ENCODE measurements at places on chromosomes 6 and 20.

DNA sequence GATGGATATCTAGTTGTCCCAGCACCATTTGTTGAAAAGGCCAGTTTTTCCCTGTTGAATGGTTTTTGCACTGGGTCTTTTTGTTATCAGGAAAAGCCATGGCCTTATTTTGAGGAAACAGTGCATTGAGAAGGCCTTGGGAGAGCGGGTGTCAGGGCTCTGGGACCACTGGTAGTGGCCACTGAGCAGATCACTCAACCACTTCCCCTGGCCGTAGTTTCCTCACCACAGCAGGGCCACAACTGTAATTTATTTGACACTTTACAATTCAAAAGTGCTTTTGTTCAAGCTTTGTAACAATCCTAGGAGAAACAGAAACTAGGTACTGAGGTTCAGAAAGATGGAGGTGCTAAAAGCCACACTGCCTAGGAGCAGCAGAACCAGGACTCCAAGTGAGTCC lies 281.8 kb downstream of the GMDS start:
- no peak for DNase-seq

GRCh38 chr6:33744001-33744848 lies 2.5 kb downstream of the IP6K3 start:
- DNase-seq, result no peak

DNA sequence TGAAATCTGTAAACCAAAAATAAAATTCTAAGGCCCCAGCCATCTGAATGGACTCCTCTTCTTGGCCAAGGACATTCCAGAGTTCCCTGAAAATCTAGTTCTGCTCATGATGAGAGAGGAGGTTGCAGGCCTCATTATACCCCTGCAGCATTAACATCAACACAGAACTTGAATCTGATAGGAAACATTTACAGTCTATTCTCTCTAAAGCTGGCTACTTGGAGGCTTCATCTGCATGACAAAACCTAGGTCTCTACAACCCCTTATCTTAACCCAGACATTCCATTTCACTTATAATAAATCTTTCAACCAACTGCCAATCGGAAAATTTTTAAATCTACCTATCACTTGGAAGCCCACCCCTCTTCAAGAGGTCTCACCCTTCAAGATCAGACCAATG lies 15.7 kb downstream of the RTN4IP1 start:
- DNase-seq, result no peak

- no peak for DNase-seq
Measured at GRCh38 chr6:131058236-131058635, 4.8 kb downstream of the EPB41L2 start.

DNA sequence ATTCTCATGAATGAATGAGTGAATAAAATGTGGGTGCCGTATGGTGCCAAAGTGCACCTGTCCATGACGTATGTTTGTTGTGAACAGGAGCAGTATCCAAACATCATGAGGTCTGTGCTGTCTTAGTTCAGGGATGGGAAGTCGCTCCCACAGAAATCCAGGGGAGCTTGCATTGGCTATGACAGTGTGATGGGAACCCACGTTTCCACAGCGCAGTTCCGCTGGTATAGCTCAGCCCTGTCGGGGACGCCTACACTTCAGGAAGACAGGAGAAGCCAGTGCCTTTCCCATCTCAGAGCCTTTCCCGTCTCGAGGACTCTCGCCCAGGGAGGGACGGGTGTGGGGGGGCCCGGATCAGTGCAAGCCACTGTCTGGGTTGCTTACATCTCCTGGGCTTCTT lies 69.8 kb downstream of the DACT2 start:
- no peak for DNase-seq

GRCh38 chr6:91788501-91788900 lies 1201.6 kb upstream of the MAP3K7 start:
- no peak for DNase-seq

DNA sequence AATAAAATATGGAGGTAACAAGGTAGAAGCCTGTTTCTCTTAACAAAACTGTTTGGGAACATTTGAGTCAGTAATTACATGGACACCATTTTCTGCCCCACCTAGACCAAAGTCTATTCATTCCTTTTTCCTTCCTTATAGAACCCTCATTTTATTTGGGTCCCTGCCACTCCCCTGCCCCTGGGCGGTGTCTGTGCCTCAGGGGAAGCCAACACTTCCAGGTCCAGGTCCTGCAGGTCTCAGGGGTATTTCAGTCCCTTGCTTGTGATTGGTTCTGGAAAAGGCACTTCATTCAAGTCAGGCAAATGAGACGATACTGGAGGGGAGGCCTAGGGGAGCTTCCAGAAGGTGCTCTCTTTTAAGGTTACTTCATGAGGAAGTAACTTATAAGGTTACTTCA lies 42.3 kb downstream of the SLC35D3 start:
- DNase-seq, result no peak

DNA sequence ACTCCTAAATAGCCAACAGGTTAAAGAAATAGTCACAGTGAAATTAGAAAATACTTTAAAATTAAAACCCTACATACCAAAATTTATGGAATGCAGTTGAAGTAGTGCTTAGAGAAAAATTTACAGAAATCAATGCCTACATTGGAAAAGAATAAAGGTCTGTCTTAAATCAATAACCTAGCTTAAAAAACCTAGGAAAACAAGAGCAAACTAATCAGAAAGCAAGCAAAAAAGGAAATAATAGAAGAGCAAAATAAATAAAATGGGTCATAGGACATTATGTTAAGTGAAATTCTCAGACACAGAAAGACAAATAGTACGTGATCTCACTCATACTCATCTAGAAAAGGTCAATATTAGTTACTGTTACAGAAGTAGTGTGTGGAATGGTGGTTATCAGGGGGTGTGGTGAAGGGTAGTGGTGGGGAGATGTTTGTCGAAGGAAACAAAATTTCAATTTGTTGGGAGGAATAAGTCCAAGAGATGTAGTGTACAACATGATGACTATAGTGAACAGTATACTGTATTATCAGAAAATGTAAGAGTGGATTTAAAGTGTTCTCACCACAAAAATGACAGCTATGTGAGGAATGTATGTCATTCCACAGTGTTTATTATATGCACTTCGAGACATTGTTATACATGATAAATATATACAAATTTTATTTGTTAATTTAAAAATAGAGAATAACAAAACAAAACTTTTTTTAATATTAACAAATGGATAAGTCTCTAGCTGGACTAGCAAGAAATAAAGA lies 423.6 kb downstream of the CDH26 start:
- DNase-seq, result no peak

GRCh38 chr6:7050872-7051779 lies 56.6 kb upstream of the RREB1 start:
- DNase-seq, result peak; percentile 91

- DNase-seq, result no peak
Measured at GRCh38 chr6:124677874-124678273, 284.4 kb upstream of the RNF217 start.

DNA sequence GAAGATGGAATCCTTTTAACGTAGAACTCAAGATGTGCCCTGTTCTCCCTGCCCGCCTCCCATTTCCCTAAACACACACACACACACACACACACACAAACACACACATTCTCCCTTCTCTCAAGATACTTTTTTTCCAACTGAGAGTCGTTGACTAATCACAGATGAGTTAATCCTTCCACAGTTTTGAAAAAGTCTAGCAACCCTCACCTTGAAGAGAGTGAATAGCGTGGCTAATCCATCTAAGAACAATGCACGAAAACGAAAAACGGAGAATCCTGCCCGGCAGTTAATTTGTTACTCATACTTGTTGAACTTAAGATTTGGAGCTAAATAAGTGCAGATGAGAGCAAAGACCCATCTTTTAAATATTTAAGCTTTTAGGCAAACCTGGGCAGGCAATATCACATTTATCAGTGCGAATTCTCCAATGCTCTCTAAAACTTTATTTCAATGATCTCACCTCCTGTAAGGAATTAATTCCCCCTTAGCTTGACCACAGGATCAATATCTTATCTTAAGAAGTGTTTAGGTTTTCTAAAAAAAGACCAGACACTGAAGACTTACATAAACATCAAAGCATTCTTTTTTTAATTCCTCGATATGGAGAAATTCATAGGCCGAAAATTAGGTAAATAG lies 1.1 kb downstream of the AGPAT4 start:
- DNase-seq, result no peak

- DNase-seq, result no peak
Measured at GRCh38 chr6:124054034-124054433, 250.4 kb downstream of the NKAIN2 start.

DNA sequence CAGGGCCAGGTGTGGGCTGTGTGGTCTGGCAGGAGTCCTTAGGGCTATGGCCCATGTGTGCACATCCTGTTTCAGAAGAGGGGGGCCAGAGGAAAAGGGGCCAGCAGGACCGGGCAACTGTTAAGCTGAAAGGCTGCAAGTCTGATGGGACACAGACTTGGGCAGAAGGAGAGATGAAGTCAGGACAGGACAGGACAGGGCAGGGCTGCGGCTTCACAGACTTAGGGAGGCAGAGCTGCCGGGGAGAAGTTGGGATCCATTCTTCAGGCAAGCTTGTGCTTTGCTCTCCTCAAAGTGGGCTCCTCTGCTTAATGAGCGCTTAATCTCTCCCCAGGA lies 28.7 kb downstream of the MOCS1 start:
- DNase-seq, result no peak

DNA sequence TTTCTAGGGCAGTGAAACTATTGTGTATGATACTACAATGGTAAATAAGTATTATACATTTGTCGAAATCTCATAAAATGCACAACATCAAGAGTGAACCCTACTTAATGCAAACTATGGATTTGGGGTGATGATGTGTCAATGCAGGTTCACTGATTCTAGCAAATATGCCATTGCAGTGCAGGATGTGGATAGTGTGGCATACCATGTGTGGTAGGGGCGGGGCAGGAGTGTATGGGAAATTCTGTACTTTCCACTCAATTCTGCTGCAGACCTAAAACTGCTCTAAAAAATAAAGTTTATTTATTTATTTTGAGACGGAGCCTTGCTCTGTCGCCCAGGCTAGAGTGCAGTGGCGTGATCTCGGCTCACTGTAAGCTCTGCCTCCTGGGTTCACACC lies 44.3 kb downstream of the ABHD12 start:
- DNase-seq, result no peak

DNA sequence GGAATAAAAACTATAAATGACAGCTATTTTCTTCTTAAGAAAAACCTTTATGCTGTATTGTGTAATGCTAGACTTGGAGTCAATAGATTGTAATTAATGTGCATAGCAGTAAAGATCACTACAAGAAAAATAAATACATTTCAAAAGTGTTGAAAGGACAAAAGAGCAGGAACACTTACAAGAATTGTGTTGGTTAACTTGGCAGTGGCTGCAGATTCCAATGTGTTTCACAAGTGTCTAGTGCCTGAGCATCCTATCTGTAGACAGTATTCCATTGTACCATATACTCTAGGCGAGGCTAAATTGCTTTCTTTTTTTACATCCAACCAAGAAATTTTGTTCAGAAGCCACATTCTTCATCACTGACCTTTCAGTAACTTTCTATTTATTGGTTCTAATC lies 924.1 kb downstream of the EPHA7 start:
- DNase-seq, result no peak

- DNase-seq, result no peak
Measured at GRCh38 chr6:146595972-146596731, 2.6 kb upstream of the ADGB start.

GRCh38 chr6:169162249-169162648 lies 91.4 kb downstream of the THBS2 start:
- peak; percentile 82 for DNase-seq

GRCh38 chr6:162085561-162085960 lies 642.0 kb downstream of the PRKN start:
- DNase-seq, result no peak

- DNase-seq, result no peak
Measured at GRCh38 chr20:59413326-59413865, 113.0 kb downstream of the EDN3 start.

GRCh38 chr6:138526822-138527235 lies 27.5 kb upstream of the NHSL1 start:
- no peak for DNase-seq

DNA sequence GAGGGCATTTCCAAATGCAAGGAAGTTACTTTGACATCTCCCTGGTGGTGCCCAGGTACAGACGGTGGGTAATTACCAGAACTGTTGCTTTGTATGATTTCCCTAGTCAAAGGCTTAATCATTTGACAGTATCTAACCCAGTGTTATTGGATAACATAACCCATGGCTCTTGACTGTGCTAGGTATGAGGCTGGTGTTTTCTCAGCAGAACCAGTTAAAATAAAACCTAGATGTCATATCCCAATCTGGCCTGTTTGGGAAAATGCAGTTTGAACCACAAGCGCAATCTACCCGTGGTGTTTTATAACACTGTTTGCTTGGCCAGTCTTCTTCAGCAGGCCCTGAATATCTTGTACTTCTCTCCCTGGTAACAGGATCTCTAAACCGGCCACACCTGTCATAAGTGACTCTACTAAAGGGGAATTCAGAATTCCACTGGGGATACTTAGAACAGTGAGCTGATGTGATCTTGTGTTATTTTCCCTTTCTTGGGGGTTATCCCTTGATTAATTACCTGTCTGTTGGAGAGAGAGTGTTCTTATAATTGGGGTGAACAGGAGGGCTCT lies 32.8 kb downstream of the PPP1R14C start:
- no peak for DNase-seq

- no peak for DNase-seq
Measured at GRCh38 chr6:13559968-13560650, 14.3 kb upstream of the SIRT5 start.

DNA sequence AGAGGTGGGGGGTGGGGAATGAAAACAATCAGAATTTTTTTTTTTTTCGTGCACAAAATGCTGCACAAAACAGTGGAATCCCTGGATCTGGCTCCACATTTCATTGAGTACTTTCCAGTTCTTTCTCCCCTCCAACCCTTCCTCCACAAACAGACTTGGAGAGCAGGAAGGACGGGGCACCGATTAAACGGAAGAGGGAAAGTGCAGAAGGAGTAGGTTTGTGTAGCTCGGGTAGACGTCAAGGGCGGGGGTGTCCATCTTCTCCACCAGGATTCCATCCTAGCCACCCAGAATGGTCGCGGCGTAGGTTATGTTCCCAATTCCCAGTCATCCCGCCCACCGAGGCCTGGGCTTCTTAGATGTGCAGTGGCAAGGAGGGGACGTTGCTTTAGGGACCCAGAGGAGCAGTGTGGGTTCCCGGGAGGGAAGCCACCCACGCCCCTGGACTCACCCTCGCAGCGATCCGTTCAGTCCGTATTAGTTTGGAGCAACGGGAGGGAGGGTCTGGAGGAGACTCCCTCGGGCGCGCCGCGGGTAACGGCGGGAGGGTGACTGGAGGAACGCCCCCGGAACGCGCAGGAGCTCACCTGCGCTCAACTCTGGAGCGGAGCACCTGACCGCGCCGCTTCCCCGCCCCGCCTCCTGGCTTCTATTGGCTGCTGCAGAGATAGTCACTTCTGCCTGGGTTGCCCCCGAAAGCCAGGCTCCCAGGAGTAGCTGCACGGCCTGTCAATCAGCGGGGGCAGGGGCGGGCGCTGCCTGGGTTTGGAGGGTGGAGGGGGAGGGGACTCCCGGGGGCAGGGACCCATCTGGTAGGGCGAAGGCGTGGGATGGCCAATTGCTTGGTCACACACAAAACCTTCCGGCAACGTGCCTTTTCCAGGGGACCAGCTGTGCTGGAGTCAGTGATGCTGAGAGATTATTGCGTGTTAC lies at the start of gene ENPP5:
Gene ENPP5, minus strand, starts transcription at position 624 of the 933 bp plus-strand sequence. CDS start 2,718 bp downstream, outside the sequence.
- DNase-seq, result no peak

DNA sequence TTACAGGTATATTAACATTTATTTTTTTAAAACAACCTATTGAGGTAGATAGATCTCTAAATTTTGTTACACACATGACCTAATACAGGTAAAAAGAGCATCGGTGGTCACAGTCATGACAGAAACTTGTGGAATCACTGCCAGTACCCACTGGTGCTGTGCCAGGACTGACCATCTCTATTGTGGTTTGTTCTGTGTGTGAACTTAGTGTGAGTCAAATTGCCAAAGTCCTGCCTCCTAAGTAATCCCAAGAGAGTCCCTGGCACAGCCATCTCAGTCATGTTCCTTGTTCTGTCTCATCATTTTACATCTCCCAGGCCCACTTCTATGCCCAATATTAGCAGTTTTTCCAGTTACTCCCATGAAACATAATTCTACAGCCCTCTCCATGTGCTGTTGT lies 21.4 kb downstream of the GSTA2 start:
- no peak for DNase-seq
